Naive thymus-derived CD4-positive, alpha-beta T cell (primary cell): ENCODE measurements at places on chromosomes 3 and 15.

- no peak for DNase-seq
Observed at GRCh38 chr3:166554023-166554422, 716.8 kb upstream of the BCHE start.

GRCh38 chr15:91954292-91954691 is 100.8 kb downstream of the SLCO3A1 start:
- no peak for DNase-seq

GRCh38 chr3:170049146-170050000 is 11.6 kb downstream of the GPR160 start:
- DNase-seq: no peak

GRCh38 chr3:120182613-120183511 is 88.6 kb upstream of the GSK3B start:
- DNase-seq: no peak

DNA sequence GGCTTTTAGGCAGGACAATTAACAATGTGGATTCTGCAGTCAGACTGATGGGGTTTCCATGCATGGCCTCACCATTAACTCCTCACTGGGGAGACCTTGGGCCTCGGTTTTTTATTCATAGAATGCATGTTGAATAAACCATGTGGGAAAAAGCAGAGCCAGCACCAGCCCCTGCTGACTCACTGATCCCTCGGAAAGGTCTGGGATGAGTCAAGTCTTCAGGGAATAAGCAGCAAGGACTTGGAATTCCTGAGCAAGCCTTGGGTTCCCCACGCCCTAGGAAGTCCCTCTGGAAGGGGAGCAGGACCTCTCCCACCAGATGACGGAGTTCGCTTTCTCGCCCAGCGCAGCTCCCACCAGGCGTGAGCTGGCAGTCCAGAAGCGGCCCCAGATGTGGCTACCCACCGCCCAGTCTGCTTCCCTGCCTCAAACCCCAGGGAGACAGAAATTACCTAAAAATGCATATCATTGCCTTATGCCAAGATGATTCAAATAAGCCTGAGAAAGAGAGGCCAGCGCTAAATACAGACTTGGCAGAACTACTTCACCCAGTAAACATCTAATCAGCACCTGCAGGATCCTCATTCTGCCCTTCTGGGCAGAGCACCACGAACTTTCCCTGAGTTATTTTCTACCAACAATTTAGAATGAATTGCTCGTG is 45.4 kb downstream of the BTD start:
- no peak for DNase-seq

DNA sequence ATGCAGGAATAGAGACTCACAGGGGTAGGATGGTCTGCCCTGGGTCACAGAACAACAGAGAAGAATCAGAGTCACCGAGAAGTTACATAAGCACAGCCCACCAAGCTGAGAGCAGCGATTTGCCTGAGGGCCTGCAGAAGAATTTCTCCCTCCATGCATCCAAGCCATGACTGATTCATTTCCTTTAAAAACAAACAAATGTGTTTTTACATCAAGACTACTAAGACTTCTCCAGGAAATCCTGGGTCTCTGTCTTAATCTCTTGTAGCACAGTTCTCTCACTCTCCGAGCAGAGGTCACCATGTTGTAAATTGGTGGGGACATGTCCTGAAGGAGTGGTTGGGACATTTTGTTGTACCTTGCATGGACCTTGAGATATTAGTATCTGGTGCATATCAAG is 159.8 kb downstream of the THSD4 start:
- no peak for DNase-seq

GRCh38 chr3:7204848-7205156 is 343.9 kb downstream of the GRM7 start:
- DNase-seq: no peak

GRCh38 chr3:139198929-139199328 is 144.9 kb upstream of the MRPS22 start:
- no peak for DNase-seq
